ENCODE measurements at places on chromosomes 1 and 21. TPM values are rescaled to one million over a fixed set of nuclear protein-coding genes. Genes with fewer than 3 reads are reported as not detected.

DNA sequence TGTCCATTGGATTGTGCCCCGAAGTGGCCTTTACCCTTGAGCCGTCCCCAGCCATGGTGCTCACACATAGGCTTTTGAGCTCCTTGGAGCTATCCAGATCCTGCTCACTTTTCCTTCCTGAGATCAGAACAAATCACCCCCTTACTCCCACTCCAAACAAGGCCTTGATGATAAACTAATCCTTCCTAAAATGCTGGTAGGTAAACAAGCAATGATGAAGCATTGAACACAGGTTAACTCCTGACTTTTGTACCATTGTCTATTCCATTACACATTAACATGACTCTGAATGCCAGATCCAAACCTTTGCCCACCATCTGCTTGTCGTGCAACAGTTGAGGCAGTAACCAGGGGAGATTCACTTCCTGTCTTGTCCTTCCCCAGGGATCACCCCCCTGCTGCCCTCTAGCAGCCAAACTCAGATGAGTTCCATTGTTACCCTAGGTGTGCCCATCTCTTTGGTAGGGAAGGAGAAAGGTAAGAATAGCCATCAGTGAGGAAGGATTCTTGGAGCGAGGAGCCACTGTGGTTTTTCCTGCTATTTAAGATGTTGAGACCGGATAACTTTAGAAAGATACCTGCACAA lies 79.5 kb upstream of the DNAJC6 start:
- no peak for DNase-seq

Gene LGR6
- not detected for polyA plus RNA-seq

GRCh38 chr1:248914796-248915381 lies 8.9 kb downstream of the PGBD2 start:
- no peak for DNase-seq

Gene TCHHL1
- not detected for polyA plus RNA-seq

Gene C1orf210
- not detected for polyA plus RNA-seq

GRCh38 chr1:23177031-23177430 lies 8.4 kb upstream of the LUZP1 start:
- DNase-seq: no peak

Gene TMPRSS15
- not detected for polyA plus RNA-seq

DNA sequence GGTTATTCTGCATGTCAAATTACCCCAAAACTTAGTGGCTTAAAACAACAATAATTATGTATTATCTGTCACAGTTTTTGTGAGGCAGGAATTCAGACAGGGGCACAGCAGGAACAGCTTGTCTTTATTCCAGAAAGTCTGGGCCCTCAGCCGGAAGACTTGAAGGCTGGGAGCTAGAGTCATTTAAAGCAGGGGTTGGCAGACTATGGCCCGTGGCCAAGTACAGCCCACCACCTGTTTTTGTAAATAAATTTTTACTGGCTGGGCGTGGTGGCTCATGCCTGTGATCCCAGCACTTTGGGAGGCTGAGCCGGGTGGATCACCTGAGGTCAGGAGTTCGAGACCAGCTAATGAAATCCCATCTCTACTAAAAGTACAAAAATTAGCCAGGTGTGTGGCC lies 39.6 kb upstream of the KDM4A start:
- no peak for DNase-seq

- no peak for DNase-seq
Observed at GRCh38 chr1:109151146-109151990, 37.5 kb downstream of the ELAPOR1 start.

DNA sequence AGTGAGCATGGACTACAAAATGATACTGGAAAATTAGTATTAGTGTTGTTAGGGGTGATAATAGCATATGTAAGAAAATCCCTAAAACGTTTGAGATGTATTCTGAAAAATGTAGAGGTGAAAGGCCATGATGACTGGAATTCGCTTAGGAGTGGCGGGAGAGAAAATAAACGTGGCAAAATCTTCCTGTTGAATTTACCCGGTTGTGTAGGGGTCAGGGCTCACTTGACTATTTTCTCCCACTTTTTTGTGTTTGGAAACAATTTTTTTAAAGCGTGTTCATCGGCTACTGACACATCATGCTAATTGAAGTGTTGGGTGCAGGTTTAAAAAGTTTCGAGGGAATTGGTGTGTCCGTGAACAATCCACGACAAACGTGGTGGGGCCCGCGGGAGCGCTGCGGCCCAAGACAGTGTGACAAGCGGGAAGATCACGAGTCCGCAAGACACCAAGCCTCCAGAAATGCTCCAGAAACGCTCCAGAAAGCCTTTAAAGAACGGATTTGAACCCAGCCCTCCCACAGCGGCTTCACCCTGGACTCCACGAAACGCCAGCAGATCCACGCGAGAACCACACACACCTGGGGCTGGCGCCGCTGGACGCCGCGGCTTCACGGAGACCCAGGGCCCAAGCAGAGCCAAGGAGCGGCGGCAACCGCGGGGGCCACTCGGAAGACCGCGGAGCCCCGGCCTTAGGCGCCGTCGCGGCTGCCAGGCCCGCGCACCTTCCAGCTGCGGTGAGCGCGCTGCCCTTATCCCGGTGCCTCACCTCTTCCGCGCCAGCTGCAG lies 573 bp downstream of the PSMG1 start:
- no peak for DNase-seq

Gene ZNF593OS
- 1.7 TPM for polyA plus RNA-seq

DNA sequence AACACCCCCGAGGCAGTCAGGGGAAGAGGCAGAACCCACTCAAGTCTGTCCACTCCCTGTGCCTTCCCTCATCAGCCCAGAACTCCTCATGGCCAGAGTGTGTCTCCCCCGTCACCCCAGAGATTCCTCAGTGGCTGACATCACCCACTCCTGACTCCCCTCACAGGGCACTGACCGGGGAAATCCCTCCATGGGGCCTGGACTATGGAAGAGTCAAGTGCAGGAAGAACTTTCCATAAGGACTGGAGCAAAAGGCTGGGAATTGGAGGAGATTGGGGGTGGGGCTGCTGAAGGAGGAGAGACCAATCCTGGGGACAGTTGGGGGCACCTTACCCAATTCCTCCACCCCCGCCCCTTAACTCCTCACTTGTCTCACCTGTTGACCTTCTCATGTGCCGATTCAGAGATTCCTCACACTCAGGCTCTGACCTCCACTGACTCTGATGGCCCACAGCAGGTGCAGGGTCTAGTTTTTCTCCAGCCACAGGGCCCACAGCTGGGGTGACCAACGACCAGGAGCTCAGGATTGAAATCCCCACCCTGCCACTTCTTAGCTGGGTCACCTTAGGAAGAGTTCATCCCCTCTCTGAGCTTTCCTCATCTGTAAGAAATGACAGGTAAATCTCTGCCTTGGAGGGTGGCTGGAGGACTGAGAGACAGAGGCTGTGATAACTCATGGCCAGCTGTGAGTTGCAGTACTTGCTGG lies 481 bp upstream of the EXTL1 start:
- DNase-seq: no peak

GRCh38 chr1:73766786-73767348 lies 431.1 kb downstream of the LRRIQ3 start:
- no peak for DNase-seq

- DNase-seq: no peak
Observed at GRCh38 chr1:200211157-200211556, 183.6 kb downstream of the NR5A2 start.

Gene ARMH1
- polyA plus RNA-seq: 5.6 TPM

Gene PRPF38B
- polyA plus RNA-seq: 53.8 TPM

GRCh38 chr1:95309031-95309471 lies 75.0 kb downstream of the RWDD3 start:
- DNase-seq: no peak

DNA sequence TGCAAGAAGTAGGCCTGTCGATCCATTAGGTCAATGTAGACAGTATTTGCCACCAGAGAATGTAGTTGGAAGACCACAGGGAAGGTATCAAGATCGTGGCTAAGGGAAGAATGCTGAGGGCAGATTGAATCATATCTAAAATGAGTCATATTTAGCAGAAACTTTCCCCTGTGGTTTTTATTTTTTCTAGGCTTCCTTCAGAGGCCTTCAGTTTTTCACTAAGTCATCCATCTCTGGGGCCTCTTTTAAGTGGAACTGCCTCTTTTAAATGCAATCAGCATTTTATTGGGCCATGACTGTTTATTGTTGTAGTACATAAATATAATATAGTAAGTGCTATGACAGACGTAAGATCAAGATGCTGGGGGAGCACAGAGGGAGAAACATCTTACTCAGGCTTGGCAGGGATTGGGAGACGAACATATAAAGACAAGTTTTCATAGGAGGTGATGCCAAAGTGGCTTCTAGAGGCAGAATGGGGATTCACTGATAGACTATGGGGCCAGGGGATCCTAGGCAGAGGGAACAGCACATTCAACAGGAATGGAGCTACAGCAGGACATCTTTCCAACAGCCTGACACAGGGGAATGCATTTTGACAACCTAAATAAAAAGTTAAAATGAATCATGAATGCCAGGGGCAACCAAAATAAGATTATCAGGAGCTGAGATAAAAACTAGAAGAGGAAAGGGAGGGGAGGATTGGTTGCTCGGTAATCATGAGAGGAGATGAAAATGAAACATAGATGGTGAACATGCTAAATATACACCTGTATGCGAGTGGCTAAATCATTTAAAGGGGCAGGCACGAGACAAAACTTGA lies 20.1 kb downstream of the UBE2U start:
- DNase-seq: peak; percentile 19

- DNase-seq: no peak
Observed at GRCh38 chr1:40310983-40311642, 6.0 kb downstream of the COL9A2 start.

Data from GM12878 (cell line).